ENCODE measurements at places on chromosomes 7 and 10.

DNA sequence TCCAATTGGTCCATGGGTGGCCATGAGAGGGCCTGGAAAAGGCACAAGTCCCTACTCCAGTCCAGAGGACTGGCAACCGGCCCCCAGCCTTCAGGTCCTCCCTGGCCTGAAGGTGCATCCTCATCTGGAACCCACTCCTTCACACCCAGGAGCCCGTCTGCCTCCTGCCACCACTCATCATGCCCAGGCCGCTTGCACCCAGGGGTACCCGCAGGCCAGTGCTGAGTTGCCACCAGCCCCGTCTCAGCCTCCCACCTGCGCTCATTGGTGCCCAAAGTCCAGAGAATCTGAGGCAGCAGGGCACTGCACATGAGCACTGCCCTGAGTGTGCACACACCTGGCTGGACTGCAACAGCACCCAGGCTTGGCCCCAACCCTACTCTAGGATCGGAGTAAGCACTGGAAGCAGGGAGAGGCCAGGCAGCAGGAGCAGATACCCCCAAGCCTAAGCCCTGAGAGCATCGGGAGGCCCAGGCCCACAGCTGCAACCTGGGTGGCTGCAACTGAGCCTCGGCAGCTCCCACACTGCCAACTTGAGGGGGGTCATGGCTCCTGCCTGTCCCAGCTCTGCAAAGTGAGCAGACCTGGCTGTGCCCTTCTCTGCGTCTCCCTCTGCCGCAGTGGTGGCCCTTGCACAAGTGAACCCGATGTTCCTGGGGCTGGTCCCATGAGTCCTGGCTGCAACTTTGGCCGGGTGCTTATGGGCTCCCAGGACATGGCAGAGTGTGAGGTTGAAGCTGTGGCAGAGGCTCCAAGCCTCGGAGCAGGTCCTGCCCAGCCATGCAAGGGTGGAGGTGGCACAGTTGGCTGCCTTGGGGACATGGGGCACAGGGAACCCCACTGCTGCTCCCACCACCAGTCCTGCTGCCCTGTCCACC is 44.3 kb downstream of the TCERG1L start:
- no peak for DNase-seq

GRCh38 chr7:36062154-36062815 is 90.8 kb upstream of the EEPD1 start:
- no peak for DNase-seq

- DNase-seq = no peak
Observed at GRCh38 chr10:99394761-99395386, 35.5 kb downstream of the GOT1 start.

DNA sequence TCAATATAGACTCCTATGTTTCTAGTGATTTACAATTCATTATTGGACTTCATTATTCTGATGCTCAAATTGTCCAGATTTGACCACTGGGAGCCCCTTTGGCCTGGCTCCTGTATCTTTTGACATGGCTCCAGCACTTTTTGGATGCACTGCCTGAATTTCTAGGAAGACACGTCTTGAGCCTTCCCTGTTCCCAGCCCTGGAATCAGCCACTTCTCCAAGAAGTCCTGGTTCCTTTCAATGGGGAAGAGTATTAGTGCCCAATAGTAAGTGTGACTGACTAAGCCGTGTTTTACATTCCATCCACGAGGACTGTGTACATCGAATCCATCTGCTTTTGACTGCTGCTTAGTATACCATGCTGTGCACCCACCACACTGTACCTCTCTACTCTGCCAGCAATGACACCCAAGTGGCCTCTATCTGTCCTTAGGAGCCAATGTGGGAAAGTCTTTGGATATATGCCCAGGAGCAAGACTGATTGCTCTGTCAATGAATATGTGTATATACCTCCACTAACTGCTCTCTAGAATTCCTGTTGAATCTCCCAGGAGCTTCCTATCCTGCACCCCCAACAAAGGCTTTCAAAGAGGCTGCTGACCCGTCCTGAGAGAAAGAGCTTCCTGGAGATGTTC is 23.2 kb upstream of the NPFFR1 start:
- DNase-seq = no peak

- DNase-seq = no peak
Observed at GRCh38 chr7:96826089-96826488, 116.4 kb upstream of the SEM1 start.

GRCh38 chr10:52351914-52352330 is 37.8 kb downstream of the DKK1 start:
- no peak for DNase-seq

DNA sequence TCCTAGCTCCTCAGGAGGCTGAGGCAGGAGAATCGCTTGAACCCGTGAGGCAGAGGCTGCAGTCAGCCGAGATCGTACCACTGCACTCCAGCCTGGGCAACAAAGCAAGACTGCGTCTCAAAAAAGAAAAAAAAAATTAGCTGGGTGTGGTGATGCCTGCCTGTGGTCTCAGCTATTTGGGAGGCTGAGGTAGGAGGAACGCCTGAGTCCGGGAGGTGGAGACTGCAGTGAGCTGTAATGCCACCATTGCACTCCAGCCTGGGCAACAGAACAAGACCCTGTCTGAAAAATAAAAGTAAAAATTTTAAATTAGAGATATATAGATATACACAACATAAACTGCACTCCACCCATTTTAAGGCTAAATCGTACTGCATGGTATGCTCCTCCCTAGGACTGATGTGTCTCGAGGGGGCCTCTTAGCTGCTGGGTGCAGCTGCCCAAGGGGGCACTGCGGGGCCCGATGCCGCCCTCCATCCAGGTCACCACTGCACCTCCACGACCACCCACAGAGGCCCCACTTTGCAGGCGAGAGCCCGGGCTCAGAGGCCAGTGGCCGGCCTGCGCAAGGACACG is 40.9 kb upstream of the FOXK1 start:
- DNase-seq = no peak

DNA sequence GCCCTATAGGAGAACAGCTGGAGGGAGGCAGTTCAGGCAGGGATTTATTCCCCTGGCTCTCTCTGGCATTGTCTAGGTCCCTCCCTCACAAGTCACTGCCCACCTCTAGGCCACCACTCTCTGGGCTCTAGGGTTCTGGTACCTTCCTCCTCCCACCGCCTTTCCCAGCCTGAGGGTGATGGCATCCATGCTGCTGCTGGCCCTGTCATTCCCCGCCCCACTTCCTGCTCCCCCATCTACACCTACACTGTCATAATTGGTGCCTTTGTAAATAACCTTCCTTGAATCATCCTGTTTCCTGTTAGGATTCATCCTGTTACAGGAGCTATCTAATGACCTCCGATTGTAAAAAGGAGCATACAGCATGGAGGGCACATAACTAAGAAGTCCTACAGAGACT is 303.3 kb upstream of the COBL start:
- no peak for DNase-seq

- DNase-seq = no peak
Observed at GRCh38 chr7:107711301-107711700, 32.6 kb upstream of the CBLL1 start.

DNA sequence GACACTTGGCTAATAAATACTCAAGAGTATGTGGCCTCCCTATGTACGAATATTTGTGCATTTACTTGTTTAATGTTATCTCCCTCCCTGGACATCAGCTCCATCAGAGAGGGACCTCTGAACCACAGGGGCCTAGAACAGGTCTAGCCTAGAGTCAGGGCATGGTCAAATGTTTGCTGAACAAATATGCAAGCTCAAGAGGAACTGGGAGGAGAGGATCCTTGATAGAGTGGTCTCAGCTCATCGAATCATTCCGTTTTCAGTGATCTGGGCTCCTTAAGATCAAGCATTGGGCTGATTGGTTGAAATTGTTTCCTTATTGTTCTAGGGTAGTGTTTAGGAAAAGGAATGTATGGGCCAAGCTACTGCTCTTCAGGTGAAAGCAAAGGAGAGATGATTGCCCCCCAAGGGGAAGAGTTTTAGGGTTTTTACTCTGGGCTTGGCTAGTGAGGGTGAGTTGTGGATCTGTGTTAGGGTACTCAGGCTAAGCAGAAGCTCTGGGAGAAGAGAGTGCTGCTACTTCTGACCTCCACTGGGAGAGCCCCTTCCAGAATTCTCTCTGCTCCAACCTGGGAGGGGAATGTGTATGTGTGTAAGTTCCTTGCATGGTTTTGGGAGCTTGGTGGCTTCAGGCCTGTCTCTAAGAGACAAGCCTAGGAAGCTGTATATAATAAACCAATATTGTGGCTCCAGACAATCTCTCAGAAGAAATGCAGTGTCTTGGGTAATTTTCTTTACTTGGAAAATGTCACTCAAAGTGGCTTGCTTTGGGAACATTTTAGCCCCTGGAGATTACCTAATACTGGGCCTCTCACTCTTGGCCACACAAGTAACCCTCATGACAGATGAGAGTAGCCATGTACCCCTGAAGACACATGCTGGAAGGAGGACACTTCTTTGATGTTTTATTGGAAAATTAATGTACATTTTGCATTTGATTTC is 110.0 kb downstream of the EMX2 start:
- DNase-seq = no peak

DNA sequence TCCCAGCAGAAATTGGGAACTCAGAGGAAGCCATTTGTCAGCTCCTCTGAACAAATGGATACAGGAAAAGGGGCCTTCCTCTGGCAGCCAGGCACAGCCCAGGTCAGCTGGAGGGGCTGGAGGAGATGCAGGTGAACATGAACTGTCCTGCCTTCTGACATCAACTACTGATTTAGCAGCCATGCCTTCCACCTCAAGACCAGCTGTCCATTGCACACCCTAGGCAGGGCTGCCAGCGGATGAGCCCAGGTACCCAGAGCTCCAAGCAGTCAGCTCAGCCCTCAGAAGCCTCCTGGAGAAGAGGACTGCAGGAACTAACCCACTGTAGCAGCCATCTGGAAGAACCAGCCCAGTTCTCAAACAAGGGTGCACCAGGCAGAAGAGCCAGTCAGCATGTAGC is 44.1 kb upstream of the GDF10 start:
- DNase-seq = no peak

DNA sequence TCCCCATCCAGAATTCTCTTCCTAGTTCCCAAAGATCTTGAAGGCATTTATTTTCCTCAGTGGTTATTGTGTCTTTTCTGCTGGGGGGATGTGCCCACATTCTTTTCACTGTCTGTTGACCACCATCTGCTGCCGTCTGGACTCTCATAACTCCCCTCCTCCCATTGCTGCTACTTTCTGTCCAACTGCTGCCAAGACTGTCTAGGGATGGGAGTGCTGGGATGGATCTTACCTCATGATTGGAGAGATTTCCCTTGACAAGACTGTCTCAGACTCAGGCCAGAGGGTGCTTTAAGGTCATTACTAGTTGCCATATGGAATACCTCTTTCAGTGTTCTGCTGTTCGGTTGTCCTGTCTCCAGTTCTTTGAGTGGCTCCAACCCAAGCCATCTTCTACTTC is 141.6 kb downstream of the C1GALT1 start:
- no peak for DNase-seq

DNA sequence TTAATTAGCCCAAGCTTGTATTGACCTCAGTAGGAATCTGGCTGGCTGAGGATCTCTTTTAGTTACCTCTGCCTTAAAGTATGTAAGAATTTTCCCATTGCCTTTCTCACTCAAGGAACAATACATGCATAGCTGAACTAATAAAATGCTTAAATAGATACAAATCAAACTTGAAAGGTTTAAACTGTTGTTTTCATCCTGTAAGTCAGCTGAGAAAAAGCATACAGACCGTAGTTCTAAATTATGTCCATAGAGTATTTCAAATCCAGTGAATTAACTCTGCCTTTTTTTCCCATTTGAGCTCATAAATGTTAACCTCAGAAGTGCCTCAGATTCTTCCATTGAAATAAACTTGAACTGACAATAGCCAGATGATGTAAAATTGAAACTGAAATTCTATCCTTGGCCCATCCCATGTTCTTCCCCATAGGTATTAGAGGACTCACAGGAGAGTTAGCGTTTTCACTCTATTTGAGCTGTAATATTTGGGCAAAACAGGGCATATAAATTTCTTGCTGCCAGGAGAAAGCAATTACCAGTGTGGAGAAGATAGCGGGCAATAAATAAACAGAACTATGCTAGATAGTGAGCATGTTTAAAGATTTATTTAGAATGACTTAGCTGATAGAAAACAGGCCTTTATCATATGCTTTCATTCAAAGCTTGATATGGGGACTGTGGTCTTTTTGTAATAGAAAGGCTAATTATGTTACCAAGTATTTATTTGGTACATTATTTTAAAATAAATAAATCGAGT is 163.7 kb downstream of the WNT2 start:
- DNase-seq = no peak

- DNase-seq = no peak
Observed at GRCh38 chr7:19403691-19404090, 258.5 kb upstream of the FERD3L start.

DNA sequence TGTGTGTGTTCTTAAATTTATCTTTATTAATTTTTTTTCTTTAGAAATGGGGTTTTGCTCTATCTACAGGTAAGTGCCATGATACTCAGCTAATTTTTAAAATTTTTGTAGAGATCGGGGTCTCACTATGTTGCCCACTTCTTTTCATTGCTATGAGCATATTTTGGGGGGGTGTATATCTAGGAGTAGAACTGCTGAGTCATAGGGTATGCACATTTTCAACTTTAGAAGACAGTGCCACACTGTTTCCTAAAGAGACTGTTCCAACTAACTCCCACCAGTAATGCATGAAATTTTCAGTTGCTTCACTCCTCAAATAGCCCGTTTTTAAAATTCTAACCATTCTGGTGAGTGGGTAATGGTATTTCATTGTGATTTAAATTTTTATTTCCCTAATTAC is 108.3 kb downstream of the CUL2 start:
- no peak for DNase-seq

GRCh38 chr10:22977751-22978150 is 49.9 kb downstream of the ARMC3 start:
- no peak for DNase-seq

DNA sequence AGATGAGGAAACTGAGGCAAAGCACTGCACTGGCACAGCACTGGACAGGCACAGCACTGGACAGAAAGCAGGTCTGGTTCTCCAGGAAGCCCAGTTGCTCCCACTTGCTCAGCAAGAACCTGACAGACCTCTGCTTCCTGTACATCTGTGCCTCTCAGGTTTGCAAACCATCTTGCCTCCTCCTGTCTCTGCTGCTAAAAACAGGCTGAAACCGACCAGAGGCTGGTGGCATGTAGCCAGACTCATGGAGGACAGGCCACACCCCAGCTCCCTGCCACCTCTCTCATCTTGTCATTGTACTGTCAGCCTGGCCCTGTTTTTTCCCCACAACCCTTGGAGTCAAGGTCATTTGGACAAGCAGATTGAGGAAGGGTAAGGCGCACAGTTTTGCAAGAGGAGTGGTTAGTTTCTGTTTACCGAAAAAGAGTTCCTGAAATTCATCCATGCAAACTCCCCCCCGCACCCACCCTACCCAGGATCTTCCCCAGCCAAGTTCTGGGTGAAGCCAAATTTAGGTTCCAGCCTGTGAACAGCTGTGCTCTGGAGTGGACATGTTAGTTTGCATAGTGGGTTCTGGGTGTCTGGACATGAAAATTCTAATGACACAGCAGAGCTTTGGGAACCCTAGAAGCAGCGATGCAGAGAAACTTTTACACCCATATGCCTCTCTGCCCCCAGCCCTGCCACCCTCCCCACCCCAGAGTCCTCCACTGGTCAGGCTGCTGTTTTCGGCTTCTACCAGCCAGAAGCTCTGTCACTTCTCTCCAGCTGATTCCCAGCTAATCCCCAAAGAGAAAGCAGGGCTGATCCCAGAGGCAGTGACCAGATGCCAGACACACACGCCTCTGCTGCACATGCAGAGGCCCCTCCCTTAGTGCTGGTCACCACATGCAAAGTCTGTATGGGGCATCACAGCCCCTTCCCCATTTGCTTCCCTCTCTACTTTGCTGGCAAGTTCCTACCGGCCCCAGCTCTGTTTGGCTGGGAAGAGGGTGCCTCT is 8.5 kb upstream of the C10orf105 start:
- DNase-seq = no peak

- DNase-seq = no peak
Observed at GRCh38 chr10:63246356-63246755, 113.2 kb downstream of the NRBF2 start.

All from CMK (cell line).